Stimulated activated naive CD8-positive, alpha-beta T cell treated with anti-CD3 and anti-CD28 coated beads, Interleukin-15, Interleukin-2, amounts not matched to agents 100 U/mL and 50 U/mL, for 24 hours (primary cell): ENCODE measurements at places on chromosomes 13 and 19.

DNA sequence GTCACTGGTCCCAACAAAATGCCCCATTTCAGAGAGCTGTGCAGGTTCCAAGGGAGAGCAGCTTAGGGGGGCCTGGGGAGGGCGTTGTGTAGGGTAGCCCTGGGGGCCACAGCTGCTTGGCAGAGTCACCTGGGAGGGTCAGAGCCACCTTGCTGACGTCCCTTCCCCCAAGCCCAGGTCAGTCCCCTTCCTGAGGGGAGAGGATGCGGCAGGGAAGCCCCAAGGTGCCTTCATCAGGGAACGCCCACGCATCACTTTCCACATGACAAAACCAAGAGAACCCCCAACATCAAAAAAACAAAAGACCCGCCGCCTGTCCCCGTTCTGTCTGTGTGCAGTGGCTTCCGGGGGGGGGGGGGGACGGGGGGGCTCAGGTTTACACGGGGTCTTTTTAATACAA, 5.3 kb upstream of the UQCR11 start:
- no peak for DNase-seq

GRCh38 chr13:21567714-21568113, 36.3 kb downstream of the MICU2 start:
- no peak for DNase-seq

DNA sequence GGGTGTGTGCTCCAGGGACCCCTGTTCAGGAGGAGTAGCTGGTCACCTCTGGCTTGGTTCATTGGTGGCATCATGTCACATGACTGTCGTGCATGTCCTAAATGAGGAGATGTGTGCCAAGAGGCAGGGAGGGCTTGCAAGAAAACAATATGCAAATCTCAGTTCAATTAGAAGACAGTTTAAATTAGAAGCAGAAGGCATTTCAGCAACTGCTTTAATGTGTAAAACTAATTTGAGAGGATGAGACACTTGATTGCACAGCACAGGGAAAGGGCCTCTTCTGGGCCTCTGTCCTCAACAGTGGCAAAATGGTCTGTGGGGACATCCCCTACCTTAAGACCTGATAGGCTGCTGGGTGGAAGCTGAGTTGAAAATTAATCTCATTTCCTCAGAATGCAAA, 54.6 kb downstream of the SPATA13 start:
- DNase-seq = no peak

- DNase-seq = no peak
Measured at GRCh38 chr19:6662702-6663101, 7.3 kb downstream of the TNFSF14 start.
